Activated naive CD4-positive, alpha-beta T cell treated with Interleukin-2 at 50 U/mL for 16 hours (primary cell): ENCODE measurements at places on chromosomes 11 and 22.

- no peak for DNase-seq
These were observed 163.2 kb downstream of the BRD1 start for GRCh38 chr22:49664371-49664881.

GRCh38 chr11:78269806-78270205 lies 81.1 kb downstream of the USP35 start:
- no peak for DNase-seq

DNA sequence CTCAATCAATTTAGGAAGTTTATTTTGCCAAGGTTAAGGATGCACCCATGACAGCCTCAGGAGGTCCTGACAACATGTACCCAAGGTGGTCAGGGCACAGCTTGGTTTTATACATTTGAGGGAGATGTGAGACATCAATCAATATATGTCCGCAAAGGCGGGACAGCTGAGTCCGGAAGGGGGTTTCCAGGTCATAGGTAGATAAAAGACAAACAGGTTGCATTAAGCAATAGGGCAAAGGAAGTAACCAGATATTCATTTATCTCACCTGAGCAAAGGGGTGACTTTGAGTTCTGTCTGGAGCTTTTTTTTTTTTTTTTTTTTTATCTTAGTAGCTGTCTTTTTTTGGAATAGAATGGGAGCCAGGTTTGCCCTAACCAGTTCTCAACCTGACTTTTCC lies 2.0 kb upstream of the TRIM34 start:
- no peak for DNase-seq

DNA sequence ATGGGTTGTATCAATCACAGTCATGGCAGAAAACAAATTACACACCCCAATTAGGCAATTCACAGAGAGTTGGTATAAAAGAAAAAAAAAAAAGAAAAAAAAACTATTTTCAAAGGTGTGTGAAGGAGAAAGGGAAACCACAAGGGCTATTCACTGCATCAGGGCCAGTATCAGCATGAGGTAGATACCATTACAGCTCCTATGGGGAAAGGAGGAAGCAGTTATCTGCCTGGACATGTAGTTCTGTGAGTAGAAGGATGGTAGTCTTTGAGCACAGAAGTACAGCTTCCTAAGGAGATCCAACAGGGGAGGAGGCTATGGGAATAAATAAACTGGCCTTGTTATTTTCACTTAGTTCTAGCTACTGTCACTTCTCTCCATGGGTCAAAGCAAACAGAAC lies 746.1 kb downstream of the LUZP2 start:
- DNase-seq = no peak

- DNase-seq = no peak
These were observed 259.1 kb upstream of the PLET1 start for GRCh38 chr11:112519751-112520150.

- no peak for DNase-seq
These were observed 2.9 kb upstream of the ABCC8 start for GRCh38 chr11:17479284-17480214.
